ENCODE measurements at places on chromosomes 12 and 14. TPM values are rescaled to one million over a fixed set of nuclear protein-coding genes. Genes with fewer than 3 reads are reported as not detected.

The BCL2L14 gene
- not detected for total RNA-seq

- DNase-seq, result no peak
Measured at GRCh38 chr14:94102768-94103482, 7.6 kb upstream of the IFI27 start.

The TEX52 gene
- 0.29 TPM for total RNA-seq

- no peak for DNase-seq
Measured at GRCh38 chr14:58701604-58702003, 63.8 kb downstream of the DACT1 start.

DNA sequence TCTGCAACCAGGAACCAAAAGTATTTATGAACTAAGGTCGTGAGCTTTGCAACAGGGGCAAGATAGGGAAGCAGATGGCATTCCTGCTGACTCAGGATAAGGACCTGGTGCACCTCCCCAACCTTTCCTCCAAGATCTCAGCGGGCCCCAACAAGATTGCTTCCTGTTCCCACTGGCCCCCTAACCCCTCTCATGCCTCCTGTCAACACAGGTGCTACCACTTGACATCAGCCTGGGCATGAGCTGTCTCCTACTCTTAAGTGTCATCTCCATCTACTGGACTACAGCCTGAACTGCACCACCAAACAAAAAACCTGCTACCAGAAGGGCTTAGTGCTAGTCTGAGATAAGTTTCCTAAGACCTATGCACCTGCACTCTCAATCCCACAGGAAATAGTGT, 32.7 kb downstream of the MED6 start:
- peak; percentile 52 for DNase-seq

DNA sequence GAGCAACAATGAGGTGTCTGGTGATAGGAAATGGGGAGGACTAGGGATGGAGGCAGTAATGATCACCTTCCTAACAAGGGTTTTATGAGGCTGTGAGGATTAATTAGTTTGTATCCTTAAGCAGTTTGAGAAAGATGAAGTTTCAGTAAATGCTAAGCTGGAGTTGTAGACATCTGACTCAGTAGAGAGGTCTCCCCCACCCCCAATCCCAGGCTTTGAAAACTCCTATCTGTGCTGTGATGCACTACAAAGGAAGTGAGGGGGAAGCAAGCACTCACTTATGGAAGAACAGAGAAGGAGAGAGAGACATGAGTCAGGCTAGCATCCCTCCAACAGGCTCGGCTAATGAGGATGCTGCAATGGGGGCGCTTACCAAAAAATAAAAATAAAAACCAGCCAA, 5.5 kb upstream of the BCL11B start:
- no peak for DNase-seq

The RTRAF gene
- total RNA-seq, result 233 TPM

GRCh38 chr14:61380984-61381383, 59.6 kb downstream of the PRKCH start:
- DNase-seq, result no peak

The MANSC1 gene
- not detected for total RNA-seq

DNA sequence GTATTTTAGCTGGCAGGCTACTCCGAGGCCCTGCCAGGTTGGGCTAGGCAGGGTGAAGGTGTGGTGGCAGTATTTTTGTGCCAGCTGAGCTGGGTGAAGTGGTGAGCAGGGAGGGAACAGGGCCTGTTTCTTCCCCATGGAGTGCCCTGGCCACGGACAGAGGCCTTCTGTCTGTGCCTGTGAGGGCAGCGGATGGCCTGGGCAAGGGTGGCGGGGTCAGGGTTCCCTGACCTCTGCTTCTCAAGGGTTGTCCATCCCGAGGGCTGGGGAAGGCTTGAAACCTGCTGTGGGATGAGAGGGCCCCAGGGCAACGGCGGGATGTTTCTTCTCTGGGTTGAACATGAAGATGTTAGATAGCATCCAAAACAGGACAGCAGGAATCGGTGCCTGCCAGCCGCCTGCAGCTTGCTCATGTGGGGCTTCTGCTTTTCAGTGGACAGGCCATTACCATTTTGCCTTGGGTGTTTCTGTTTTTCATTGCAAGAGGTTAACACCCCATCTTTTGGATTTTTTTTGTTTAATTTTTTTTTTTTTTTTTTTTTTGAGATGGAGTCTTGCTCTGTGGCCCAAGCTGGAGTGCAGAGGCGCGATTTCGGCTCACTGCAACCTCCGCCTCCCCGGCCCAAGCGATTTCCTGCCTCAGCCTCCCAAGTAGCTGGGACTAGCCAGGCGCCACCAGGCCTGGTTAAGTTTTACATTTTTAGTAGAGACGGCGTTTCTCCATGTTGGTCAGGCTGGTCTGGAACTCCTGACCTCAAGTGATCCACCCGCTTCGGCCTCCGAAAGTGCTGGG, 3.3 kb downstream of the MTA1 start:
- DNase-seq, result no peak

DNA sequence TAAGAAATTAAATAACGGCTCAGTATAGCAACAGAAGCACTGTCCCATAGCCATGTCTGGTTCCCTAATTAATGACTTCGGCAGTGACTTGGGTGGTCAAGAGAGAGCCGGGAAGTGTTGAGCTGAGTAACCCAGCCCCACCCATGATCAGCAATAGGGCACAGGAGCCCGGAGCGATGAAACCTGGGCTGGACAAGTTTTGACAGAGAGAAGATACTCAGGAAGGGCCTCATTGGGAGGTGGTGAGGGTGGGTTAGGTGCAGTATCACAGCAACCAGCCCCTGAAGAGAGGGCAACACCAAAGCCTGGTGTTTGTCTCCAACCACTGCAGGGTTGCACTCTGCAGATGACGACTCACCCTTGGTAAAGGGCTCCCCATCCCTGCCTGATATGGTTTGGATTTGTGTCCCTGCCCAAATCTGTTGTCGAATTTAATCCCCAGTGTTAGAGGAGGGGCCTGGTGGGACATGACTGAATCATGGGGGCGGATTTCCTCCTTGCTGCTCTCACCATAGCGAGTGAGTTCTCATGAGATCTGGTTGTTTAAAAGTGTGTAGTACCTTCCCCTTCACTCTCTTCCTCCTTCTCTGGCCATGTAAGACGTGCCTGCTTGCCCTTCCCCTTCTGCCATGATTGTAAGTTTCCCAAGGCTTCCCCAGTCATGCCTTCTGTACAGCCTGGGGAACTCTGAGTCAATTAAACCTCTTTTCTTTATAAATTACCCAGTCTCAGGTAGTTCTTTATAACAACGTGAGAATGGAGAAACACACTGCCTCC, 124.9 kb upstream of the MED13L start:
- no peak for DNase-seq

The EML5 gene
- total RNA-seq, result 5.2 TPM

DNA sequence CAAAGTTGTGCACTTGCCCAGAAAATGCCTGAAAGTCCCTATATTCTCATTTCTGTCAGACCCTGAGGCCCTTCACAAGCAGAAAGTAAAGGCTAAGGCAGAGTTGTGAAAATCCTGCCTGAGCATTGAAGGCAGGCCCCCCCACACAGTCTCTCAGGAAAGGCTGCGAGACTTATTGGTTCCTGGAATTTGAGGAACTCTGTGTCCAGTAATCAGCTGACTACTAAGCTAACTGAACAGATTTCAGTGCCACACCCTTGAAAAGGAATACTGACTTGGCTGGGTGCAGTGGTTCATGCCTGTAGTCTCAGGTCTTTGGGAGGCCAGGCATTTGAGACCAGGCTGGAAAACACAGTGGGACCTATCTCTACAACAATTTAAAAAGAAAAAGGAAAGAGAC, 21.1 kb upstream of the PPP2R5E start:
- no peak for DNase-seq

- DNase-seq, result no peak
Measured at GRCh38 chr12:132043216-132043615, 93.5 kb downstream of the EP400 start.

GRCh38 chr12:66947119-66947518, 268.2 kb upstream of the GRIP1 start:
- DNase-seq, result no peak

GRCh38 chr14:33563901-33564197, 387.0 kb downstream of the EGLN3 start:
- no peak for DNase-seq

GRCh38 chr12:131928080-131928710, 881 bp upstream of the PUS1 start:
- DNase-seq, result no peak

DNA sequence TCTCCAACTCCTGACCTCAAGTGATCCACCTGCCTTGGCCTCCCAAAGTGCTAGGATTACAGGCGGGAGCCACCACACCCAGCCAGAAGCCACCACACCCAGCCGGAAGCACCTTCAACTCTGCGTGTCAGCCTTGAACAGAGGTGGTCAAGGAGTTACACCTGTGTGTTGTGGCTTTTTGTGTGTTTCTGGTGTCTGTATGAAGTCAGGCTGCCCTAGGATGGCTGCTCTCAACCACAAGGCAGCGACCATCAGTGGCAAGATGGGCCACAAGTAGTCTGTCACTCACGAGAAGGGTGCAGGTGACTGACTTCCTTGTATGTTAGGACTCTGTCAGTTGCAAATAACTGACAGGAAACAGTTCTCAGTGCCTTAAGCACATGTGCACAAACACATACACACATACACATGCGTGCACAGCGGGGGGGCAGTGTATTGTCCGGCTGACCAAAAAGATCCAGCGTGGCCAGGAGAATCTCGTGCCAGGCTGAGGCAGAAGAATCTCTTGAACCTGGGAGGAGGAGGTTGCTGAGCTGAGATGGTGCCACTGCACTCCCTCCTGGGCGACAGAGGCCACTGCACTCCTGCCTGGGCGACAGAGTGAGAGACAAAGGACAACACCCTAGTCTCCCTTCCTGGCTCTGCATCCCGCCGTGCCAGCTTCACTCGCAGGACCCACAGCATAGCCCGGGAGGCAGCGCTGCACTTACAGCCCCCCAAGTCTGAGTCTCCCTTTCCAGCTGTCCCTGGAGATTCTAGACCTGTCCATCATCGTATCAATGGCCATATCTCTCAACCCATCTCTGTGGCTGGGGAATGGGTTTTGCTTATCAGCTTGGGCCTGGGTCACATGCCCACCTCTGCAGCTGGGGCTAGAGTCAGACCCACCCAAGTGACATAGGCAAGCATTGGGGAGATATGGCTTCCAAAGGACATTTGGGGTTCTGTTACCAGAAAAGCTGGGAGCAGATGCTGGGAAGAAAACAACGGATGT, 13.7 kb downstream of the P2RX4 start:
- DNase-seq, result peak; percentile 42

DNA sequence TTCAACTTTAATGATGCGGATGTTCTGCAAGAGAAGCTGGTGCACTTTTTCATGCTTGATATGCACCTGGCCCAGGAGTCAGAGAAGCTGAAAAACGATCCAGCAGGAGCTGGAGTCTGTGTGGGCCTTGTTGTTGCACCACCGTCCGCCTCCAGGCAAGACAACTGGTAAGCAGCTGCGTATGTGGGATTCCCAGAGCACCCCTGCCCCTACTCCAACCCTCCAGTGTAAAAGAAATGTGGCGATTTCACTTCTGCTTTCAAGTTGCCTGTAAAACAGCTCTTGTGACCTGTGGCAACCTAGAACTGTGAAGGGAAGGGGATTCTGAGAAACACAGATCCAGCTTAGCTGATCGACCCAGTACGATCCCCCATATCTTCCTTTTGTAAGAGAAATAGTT, 154.1 kb upstream of the PELI2 start:
- no peak for DNase-seq

The RFX4 gene
- total RNA-seq, result not detected

DNA sequence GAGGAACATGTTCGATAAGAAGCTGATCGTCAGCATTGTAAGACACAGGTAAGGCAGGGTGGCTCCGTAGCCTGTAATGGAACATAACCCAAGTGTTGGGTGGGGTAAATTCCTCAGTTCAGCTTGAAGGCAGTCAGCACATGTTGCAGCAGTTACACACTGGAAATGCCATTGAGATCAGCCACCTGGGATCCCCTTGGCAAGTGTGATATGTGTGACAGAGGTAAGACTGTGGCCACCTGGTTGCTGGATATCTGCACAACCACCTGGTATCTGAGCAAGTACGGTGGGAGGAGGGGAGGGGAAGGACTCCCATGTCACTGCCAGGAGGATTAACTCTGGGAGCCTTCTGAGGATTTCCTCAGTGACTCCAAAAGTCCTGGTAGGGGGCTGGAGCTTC, 158.0 kb upstream of the CAND1 start:
- DNase-seq, result no peak

The CD4 gene
- total RNA-seq, result not detected
